SK-MEL-5 (cell line): ENCODE measurements at places on chromosomes 6 and 20. TPM values are rescaled to one million over a fixed set of nuclear protein-coding genes. Genes with fewer than 3 reads are reported as not detected.

The COL20A1 gene
- not detected in 2 replicates for total RNA-seq

- peak; percentile 76 for DNase-seq
Measured at GRCh38 chr20:17680836-17681725, 961 bp downstream of the RRBP1 start.

GRCh38 chr6:158517581-158517980 lies 42.3 kb upstream of the TMEM181 start:
- DNase-seq: no peak

- DNase-seq: peak; percentile 51
Measured at GRCh38 chr6:35302604-35303241, 5.1 kb downstream of the DEF6 start.

DNA sequence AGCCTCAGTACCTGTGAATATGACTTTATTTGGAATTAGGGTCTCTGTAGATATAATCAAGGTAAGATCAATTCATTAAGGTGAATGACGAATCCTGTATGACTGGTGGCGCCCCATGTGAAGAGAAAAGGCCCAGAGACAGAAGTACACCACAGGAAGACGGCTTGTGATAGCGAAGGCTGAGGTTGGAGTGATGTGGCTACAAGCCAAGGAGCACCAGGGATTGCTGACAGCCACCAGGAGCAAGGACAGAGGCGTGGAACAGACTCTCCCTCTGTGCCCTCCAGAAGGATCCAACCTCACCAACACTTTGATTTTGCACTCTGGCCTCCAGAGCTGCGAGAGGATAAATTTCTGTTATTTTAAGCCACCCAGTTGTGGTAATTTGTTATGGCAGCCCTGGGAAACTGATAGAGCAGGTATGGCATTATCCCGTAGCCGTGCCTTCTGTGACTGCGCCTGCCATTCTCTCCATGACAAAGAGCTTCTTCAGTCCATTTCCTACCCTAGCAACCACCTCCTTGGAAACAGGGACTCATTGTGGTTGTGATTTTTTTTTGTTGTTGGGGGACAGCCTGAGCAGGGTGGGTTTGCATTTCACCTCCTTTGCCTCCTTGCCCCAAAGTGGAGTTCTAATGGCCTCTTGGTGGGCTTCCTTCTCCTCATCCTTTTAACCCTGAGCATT lies 29.6 kb downstream of the PTK7 start:
- no peak for DNase-seq

- no peak for DNase-seq
Measured at GRCh38 chr20:63295846-63296245, 2.9 kb downstream of the COL20A1 start.
